ENCODE measurements at places on chromosomes 3 and 15.

GRCh38 chr15:69987492-69988489 lies 109.9 kb downstream of the TLE3 start:
- DNase-seq, result no peak

DNA sequence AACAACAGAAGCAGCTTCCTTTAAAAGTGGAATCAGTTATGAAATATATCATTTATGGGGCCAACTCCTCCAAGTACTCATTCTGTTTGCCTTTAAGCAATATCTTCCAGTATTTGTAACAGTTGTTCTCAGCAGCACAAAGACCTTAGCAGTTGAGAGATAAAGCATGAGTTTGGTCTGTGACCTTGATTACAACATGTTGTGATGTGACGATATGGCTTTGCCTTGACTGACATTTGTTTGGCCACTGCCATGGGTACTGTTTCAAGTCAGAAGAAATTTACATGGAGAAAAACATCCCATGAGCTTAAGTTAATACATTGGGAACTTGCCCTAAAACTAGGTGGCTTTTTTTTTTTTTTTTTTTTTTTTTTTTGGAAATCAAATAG lies 175.1 kb upstream of the KBTBD8 start:
- no peak for DNase-seq

GRCh38 chr3:175212896-175213295 lies 353.8 kb downstream of the NAALADL2 start:
- peak; percentile 21 for DNase-seq

DNA sequence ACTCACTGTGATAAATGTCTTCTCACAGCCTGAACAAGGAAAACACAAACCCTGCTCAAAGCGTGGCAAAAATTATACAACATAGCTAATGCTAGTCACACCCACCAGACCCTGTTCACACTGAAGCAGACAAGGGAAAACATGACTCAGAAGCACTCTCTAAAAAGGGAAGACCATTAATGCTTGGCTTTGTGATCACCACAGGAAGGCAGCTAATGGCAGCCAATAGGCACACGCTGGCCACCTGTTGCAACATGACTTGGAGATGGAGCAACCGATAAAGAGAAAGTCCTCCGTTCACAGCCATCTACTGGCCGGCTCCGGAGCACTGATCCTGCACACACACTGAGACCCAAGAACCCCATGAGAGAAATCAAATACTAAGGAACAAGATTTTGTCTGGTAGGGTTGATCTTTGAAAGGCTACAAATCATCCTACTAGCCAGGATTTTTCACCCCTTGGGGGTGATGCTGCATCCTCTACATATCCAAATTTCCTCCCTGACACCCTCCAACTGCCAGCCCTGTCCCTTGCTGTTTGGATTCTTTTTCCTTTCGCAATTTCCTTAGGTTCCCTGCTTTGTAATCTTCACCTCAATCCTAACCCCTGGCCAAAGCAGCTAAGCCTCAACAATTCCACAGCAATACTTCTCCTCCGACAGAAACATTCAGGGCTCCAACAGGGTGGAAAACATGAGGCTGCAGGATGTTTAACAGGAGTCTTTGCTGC lies 3.2 kb downstream of the ZXDC start:
- DNase-seq, result peak; percentile 87

GRCh38 chr3:76497636-76498035 lies 542.3 kb upstream of the ROBO2 start:
- DNase-seq, result no peak

- DNase-seq, result no peak
Measured at GRCh38 chr3:65334045-65334665, 646.4 kb upstream of the ADAMTS9 start.

- no peak for DNase-seq
Measured at GRCh38 chr3:187967993-187968392, 186.0 kb upstream of the LPP start.

- no peak for DNase-seq
Measured at GRCh38 chr3:192373032-192373431, 354.3 kb downstream of the FGF12 start.

- no peak for DNase-seq
Measured at GRCh38 chr3:187925326-187925725, 180.1 kb upstream of the BCL6 start.

DNA sequence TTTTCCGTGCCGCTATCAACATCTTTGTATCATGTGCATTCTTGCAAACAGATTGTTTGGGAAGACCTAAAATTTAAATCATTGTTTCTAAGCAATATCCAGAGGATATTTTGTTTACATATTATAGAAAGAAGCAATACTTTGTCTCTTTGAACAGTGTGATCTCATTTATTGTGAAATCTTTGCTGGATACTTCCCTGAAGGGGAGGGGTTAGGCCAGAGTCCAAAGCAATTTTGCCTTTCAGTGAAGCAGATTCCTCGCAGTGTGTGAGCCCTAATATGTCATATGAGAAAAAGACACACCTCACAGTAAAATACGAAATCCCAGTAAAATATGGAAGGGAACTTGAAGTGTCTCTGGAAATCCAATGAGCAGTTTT lies 158.7 kb upstream of the SLCO3A1 start:
- DNase-seq, result peak; percentile 54

DNA sequence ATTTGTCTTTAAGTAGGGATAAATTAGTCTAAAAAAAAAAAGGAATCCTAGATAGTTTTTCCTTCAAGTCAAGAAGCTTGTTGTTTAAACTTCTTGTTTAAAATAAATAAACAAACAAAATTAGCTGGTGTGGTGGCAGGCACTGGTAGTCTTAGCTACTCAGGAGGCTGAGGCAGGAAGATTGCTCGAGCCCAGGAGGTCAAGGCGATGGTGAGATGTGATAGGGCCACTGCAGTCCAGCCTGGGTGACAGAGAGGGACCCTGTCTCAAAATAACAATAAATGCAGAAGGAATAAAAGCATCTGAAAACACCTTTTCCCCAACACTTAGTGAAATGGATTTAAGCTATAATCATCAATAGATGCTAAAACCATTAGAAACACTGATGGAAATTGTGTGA lies 19.0 kb downstream of the GLB1 start:
- DNase-seq, result no peak

DNA sequence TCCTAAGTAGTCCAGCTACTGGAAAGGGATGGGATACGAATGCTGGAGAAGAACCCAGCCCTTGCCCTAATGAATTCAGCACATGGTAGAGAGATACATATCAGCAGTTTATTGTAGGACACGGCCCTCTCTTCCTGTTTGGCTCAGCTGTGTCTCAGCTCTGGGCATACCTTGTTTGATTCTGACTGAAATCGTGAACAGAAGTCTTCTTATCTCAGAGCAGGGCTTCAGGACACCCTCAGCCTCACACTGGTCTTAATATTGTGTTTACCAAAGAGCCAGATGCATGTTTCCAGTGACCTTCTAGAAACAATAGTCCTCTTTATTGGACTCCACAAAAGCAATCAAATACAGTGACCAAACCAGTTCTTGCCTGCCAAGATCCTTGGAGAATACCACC lies 54.7 kb downstream of the FAM174B start:
- no peak for DNase-seq

DNA sequence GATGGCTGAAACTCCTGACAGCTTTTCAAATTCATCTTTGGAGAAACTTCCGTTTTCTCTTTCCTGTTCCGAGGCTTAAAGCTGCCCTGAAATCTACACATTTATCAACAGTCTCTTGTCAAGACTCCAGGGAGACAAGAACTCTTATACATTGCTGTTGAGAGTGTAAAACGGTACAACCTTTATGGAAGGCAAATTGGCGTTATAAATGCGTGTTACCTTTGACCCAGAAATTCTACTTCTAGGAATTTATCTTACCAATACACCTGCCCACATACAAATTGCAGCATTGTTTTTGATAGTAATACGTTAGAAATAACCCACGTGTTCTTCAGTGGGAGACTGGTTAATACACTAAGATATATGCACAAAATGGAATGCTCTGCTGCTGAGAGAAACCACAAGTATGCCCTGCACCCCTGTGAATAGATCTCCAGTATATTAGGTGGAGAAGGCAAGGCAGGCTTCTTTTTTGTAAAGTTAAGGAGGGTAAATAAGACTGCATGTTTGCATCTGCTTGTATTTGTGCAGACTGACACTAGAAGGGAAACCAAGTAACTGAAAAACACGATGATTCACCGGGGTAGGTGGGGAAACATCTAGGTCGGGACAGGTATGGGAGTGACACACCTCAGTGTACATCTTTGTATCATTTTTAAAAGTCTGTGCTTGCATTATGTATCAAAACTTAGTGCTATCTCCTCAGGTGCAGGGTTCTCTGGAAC lies 97.5 kb downstream of the IGF1R start:
- peak; percentile 36 for DNase-seq

- no peak for DNase-seq
Measured at GRCh38 chr3:58218904-58219303, 8.1 kb upstream of the DNASE1L3 start.

GRCh38 chr3:142216321-142216720 lies 9.1 kb downstream of the GK5 start:
- no peak for DNase-seq

DNA sequence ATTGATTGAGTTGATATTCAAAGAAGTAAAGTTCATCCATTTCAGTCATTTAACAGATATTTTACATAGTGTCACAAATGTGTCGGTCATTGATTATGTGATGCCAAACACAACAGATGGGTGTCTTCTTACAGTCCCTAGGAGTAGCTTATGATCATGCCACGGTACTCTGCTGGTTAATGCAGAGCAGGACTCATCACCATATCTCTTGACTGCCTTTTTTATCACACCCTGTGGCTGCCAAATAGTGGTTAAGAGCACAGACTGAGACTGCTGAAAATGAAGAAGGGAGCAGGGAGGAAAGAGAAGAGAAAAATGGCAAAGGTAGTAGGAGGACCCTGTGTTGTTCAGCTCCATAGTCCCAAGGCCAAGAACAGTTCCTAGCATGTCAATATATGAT lies 12.8 kb upstream of the TIMMDC1 start:
- DNase-seq, result no peak

DNA sequence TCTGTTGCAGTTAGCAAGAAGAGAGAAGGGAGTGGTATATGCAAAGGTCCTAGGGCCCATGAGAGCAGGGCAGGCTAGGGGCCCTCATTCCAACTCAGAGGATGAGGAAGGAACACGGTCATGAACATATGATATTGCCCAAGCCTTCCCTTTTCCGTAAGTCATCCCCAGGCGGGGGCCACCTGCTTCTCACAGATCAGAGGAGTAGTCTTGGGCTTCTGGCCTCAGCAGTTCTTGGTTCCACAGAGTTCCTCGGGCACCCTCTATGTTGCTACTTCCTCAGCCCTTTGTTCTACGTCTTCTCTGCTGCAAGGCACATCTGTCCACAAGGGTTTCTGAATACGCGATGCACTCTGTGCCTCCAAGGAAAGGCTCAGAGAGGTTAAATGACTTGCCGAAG lies 25.3 kb downstream of the EPHB3 start:
- DNase-seq, result no peak

All from astrocyte of the spinal cord (primary cell).